Esophagus squamous epithelium (tissue), 5 donors: ENCODE measurements at places on chromosomes 11 and 22. TPM values are rescaled to one million over a fixed set of nuclear protein-coding genes. Genes with fewer than 3 reads are reported as not detected.

- no peak for DNase-seq
Measured at GRCh38 chr22:23632178-23632577, at the start of gene DRICH1. Gene DRICH1 (minus strand): TSS chr22:23632321. CDS start chr22:23632023, 298 bp downstream.

DNA sequence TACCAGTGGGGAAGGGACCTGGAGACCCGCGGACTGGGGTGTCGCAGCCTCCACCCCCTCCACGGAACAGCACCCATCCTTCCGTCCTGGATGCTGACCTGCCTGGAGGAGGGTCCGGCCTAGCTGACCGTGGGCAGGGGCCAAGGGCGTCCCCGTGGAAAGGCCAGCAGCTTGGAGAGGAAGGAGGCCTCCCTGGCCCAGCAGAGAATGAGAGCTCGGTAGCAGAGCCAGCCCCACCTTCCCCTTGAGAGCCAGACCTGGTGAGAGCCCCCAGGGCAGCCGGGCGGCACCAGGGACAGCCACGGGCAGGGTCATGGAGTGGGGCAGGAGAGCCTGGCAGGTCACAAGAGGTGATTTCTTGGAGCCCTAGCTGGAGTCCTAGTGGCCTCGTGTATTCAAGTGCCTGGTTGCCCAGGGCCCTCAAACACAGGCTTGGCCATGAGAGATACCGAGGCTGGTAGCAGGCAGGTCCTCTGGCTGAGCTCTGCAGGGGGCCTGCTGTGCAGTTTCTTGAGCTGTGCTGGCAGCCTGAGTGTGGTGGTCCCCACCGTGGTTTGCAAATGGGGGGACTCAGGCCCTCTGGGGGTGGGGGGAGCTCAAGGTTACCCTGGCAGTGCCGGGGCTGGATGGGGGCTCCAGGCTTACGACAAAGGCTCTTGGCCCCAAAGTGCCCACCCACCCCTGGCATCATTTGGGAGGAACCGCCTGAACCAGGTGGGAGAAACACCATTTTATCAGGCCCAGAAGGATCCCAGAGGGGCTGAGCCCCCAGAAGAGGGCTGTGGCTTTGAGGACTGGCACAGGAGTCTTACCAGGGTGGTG lies 7.6 kb downstream of the TSPAN32 start:
- no peak for DNase-seq

Gene P2RY2
- total RNA-seq: 39.4 TPM

Gene MAJIN
- total RNA-seq: not detected

- DNase-seq: no peak
Measured at GRCh38 chr11:116835791-116836631, 1.4 kb downstream of the APOA1 start.

- DNase-seq: no peak
Measured at GRCh38 chr11:7251487-7251835, 243 bp upstream of the SYT9 start.

Gene GVQW3
- 0.15 TPM for total RNA-seq

DNA sequence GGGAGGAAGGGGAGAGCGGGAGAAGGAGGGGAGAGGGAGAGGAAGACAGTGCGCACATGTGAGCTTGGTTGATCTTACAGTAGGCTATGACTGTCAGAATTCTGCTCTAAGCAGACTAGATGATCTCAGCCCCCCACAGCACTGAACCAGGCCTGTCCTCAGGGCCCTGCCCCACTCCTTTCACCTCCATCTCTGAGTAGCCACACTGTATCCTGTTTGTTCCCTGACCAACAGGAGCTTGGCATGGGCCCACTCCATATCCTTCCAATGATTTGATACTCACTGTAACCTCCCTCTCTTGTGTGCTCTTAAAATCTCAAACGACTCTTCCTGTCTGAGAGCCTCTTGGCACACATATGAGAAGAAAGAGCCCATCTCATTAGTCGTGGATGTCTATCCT lies 86.1 kb upstream of the PARVA start:
- DNase-seq: no peak

Gene DGAT2
- total RNA-seq: 12.5 TPM

GRCh38 chr11:34792814-34793258 lies 123.3 kb downstream of the APIP start:
- DNase-seq: no peak

DNA sequence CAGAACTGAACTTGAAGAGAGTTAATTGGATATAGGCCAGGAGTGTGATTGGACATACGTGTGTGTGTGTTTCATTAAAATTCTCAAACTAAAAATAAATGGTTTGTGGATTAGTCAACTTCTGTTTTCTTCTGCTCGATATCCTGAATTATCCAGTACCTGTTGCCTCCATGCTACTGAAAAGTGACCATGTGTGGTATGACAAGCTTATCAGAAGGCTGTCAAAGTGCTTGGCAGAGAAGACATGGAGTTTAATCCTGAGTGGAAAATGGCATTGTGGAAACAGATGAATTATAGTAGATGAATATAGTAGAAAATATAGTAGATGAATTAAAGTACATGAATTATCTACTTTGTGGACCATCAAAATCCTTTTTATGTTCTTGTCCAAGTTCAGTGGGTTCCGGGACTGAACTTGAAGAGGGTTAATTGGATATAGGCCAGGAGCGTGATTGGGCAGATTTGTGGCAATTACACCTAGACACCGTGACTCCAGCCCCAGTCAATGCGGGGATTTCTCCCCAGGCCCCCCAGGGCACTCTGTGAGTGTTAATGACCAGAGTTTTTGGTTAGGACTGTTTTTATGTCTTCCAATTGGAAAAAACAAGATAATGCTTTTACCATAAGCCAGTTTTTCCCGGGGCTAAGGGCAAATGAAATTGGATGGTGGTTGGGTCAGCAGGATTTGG lies 30.1 kb downstream of the GRAMD1B start:
- no peak for DNase-seq

- no peak for DNase-seq
Measured at GRCh38 chr22:42881982-42882656, 25.0 kb upstream of the ARFGAP3 start.

DNA sequence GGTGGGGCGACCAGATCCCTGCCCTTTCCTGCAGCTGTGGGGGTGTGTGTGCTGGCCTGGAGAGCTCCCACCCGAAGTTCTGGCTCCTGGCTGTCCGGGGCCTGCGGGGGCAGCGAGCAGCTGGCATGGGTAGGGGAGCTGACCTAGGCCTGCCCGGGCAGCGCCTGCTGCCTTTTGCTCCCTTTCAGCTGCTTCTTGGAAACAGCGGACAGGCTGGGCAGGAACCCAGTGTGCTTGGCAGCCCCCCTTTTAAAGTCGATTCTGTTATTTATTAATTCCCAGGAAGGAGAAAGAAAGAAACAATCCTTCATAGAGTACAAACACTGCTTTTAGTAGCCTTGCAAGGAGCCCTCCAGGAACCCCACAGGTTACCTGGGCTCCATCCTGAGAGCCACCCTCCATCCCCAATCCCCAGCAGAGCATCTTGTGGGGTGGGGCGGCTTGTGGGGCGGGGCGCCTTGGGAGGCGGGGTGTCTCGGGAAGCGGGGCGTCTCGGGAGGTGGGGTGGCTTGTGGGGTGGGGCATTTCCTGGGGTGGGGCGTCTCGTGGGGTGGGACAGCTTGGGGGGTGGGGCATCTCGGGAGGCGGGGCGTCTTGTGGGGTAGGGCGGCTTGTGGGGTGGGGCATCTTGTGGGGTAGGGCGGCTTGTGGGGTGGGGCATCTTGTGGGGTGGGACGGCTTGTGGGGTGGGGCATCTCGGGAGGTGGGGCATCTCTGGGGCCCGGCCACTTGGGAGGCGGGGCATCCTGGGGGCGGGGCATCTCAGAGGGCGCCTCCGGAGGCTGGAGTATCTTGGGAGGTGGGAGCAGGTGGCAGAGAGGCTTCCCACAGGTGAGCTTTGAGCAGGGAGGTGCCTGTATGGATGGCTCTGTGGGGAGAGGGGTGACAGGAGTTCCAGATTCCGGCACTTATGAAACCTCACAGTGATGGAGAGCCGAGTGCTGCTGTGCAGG lies 7.0 kb downstream of the CD81 start:
- DNase-seq: no peak

- no peak for DNase-seq
Measured at GRCh38 chr11:71194710-71195109, 57.7 kb downstream of the SHANK2 start.
